ENCODE measurements at places on chromosomes 11 and 22. TPM values are rescaled to one million over a fixed set of nuclear protein-coding genes. Genes with fewer than 3 reads are reported as not detected.

Gene AIFM3
- 0.47 TPM for total RNA-seq

Gene SLC1A2
- 0.59 TPM for total RNA-seq

DNA sequence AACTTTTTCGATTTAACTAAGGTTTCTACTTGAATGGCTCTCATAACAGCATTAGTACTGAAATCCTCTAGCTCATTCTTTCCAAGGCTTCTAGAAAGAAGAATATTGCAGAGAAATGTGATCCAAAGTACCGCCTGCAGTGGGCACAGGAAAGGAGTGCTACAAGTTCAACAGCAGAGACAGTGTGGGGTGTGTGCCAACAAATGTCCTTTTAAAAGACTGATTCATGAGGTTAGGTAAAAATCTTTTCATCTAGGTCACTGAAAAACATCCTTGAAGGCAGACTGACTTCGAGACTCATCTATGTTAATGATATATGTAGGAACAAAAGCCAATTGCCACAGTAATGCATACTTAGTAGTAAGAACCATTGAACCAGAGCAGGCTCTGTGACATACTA, 349.1 kb upstream of the PITPNB start:
- peak; percentile 53 for DNase-seq

GRCh38 chr11:100830978-100831732, 144.1 kb downstream of the ARHGAP42 start:
- peak; percentile 54 for DNase-seq

GRCh38 chr11:95434489-95435057, 203.6 kb upstream of the SESN3 start:
- DNase-seq: no peak

GRCh38 chr11:29321293-29322132, 695.3 kb downstream of the KCNA4 start:
- peak; percentile 94 for DNase-seq

- peak; percentile 81 for DNase-seq
Measured at GRCh38 chr11:8699903-8700302, 17.3 kb downstream of the RPL27A start.

All from M059J (cell line).